ENCODE measurements at places on chromosomes 12 and 14.
A peak's percentile ranks its signal among the peaks of the same experiment; 100 is the strongest.

- no peak for DNase-seq
Observed at GRCh38 chr12:47985596-47986290, 18.5 kb downstream of the COL2A1 start.

DNA sequence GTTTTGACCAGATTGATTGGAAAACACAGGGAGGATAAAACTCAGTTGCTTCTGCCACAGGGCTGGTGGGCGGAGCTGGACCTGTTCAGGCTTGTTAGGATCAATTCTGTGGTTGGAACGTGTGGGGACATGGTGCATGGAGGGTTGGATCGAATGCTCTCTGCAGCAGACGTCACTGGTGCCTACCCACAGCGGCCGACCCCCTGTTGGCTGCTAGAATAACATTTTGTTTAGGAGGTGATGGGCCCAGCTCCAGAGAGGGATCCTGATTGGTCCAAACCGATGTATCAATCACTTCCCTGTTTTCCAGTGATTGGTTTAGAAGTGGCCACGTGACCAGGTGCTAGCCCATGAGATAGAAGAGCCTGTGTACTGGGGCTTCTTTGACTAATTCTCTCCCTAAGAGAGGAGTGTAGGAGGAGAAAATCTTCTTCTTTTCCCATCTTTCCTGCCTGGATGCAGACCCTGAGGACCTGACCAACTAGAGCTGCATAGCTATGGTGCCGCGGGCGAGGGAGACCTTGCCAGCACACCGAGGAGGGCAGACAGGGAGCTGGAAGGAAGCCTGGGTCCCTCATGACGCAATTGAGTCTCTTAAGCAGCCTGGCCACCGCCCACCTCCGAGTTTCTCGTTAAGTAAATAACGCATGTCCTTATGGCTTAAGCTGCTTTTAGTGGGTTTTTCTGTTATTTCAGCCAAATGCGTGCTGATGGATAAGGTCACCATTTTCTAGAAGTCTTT lies 163.5 kb downstream of the AACS start:
- no peak for DNase-seq

GRCh38 chr14:68047906-68048305 lies 228.3 kb downstream of the RAD51B start:
- DNase-seq = no peak

DNA sequence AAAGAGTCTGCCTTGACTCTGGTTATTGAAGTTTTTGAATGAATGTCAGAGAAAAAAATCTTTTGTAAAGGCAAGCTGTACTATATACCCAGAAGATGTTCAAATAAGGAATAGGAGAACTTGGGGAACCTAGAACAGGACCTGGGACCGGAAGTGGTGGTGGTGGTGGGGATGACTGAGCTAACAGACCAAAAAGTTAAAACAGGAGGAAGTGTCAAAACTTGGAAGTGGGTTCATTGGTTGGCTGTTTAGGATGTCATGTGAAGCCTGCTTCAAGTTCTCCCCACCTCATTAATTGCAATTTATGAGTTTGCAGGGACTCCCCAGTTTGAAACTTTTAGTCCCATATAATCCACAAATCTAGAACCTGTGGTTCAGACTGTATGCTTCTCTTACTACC lies 26.2 kb downstream of the PLXNC1 start:
- DNase-seq = peak; percentile 33

GRCh38 chr12:64053117-64053516 lies 169.0 kb downstream of the KICS2 start:
- DNase-seq = no peak

GRCh38 chr14:64218344-64219240 lies 75.6 kb downstream of the ESR2 start:
- DNase-seq = no peak

- DNase-seq = no peak
Observed at GRCh38 chr12:1523558-1524050, 70.8 kb downstream of the FBXL14 start.

DNA sequence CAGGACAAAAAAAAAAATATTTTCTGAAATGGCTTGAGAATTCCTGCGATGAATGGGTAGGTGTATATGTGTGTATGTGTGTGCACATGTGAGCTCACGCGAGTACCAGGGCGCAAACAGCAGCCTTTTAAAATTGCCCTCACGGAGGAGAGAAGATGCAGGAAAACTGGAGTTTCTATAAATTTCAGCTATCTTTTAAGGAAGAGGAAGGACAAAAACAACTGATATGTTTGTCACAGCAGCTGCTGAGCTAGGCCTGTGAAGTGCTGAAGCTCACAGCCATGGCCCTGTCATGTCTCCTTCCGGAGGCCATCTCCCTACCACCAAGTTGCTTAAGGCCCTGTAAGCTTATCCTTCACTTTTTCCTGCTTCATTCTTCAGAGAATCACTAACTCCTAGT lies 40.8 kb downstream of the DUSP16 start:
- no peak for DNase-seq

GRCh38 chr14:54627219-54627539 lies 60.3 kb downstream of the SAMD4A start:
- no peak for DNase-seq

DNA sequence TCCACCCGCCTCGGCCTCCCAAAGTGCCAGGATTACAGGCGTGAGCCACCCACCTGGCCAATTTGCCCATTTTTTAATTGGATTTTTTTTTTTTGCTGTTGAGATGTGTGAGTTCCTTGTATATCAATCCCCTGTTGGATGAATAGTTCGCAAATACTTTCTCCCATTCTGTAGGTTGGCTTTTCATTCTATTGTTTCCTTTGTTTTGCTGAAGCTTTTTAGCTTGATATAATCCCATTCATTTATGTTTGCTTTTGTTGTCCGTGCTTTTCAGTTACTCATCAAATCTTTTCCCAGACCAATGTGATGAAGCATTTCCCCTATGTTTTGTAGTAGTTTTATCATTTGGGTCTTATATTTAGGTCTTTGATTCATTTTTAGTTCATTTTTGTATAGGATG lies 36.4 kb downstream of the TRAF3 start:
- DNase-seq = no peak

DNA sequence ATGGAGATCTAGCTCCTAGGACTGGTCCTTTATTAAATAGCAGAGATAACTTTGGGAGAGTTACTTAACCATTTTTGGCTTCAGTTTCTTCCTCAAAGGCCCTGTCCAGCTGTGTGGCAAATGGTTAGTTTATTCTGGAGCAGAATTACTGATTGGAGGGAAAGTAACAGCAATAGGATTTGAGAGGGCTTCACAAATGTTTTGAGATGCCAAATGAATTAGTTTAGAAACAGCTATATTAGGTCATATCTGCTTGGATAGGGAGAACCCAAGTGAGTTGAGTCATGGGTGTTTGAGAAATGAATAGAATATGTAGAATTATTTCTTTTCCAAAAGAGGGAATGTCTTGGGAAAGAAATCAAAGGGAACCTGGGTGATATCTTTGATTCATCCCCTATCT lies 17.5 kb downstream of the RASSF3 start:
- DNase-seq = no peak
